ENCODE measurements at places on chromosomes 1 and 21.
A peak's percentile ranks its signal among the peaks of the same experiment; 100 is the strongest.

DNA sequence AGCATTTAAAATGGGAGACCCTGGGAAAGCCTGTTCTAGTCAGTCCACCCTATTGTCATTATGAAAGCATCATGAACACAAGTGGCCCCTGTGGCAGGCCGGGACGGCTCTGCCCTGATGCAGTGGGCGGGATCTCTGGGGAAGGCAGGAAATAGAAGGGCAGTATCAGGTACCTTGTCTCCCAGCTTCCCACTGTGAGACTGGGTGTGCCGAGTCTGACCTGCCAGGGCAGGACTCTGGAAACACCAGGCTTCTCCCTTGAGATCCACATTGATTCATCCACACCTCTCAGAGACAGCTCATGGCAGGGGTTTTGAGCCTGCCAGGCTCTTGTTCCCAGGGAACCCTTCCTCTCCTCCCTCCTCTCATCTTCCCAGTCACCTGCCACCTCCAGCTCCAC is 24.5 kb upstream of the GNPAT start:
- no peak for DNase-seq

GRCh38 chr21:16741141-16741665 is 771.6 kb upstream of the CXADR start:
- DNase-seq = peak; percentile 96

- DNase-seq = no peak
Observed at GRCh38 chr1:54265126-54265525, 65.2 kb downstream of the MRPL37 start.

DNA sequence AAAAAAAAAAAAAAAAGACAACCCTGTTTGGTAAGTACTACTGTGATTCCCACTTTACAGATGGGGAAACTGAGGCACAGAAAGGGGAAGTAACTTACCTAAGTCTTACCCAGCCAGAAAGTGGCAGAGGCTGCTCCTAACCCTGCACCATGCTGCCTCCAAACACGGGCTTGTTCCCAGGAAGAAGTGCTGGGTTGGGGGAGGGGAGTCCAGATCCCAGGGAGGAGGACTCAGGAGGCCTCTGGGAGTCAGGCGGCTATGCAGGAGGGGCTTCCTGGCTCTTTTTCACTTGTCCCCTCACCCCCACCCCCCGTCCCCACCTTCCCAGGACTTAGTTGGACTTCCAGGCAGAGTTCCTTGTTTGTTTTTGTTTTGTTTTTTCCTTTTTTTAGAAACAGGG is 23.9 kb downstream of the PIK3CD start:
- no peak for DNase-seq

- no peak for DNase-seq
Observed at GRCh38 chr1:94612525-94613204, 71.1 kb upstream of the F3 start.

DNA sequence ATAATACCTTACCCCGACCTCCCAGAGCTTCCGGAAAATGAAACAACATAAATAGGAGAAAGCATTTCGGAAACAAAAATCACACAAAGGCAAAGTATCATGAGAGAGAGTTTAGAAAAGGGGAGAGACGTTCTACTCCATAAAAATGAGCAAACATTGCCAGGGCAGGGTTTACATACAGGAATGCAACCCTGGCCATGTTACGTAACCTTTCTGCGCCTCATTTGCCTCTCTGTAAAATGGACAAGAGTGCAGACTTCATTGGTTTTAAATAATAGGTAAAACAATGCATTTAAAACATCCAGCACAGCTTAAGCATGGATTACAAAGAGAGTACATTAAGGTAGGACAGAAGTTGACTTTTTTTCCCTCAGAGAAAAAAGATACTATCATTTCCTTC is 45.6 kb downstream of the PHC2 start:
- DNase-seq = no peak

DNA sequence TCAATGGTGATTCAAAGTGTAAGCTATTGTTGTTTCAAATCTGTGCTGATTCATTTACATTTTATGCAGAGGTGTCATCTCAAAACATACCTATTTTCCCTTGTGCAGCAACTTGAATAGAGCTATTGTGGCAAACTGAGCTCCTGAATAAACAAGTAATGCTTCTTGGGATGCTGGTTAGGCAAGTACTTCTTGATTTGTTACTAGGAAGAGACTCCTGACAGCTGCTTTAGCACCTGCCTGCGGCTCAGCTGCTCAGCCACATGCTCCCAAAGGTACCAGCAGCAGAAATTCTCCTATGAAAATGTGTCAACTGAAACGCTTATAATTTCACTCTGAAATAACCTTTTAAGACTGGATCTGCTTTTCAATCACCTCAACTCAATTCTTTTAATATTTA is 352.3 kb downstream of the RYR2 start:
- no peak for DNase-seq

GRCh38 chr1:235980976-235981375 is 83.9 kb downstream of the NID1 start:
- DNase-seq = no peak

- DNase-seq = no peak
Observed at GRCh38 chr1:47669081-47669585, 231.3 kb downstream of the FOXD2 start.

- no peak for DNase-seq
Observed at GRCh38 chr1:235277709-235278108, 50.3 kb downstream of the ARID4B start.

DNA sequence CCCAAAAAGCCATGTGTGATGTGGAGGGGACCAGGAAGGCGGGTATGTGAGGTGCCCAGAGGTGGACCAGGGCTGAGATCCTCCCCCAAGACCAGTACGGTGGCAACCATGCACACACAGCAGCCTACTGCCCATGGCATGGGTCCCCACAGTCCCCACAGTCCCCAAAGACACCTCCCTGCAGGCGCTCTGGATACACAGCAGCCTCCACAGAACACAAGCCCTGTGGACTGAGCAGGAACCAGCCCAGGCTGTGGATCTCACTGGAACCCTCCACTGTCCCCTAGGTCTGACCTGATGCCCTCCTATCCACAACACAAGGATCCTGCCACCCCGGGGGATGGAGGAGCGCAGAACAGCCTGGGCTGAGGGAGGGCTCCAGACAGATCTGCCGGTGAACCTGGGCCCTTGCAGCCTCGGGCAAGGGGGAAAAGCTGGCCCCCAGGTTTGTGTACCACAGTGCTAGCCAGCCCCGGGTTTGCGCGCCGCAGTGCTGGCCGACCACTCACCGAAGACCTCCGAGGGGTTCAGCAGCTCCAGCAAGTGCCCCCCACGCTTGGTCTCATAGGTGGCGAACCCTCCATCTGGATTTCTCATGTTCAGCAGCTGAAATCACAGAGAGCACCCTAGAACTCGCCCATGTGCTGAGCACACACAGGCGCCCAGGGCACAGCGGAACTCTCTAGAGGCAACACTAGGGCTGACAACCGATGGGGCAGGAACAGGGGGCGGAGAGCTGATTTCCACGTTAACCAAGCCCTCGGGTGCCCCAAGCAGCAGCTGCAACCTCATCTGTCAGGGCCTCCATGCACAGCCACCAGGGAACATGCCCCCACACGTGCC is 22.1 kb upstream of the SPATC1L start:
- no peak for DNase-seq

- no peak for DNase-seq
Observed at GRCh38 chr1:3993619-3994375, 93.7 kb upstream of the C1orf174 start.

- no peak for DNase-seq
Observed at GRCh38 chr1:192066202-192066601, 92.1 kb upstream of the RGS18 start.

- DNase-seq = no peak
Observed at GRCh38 chr1:59453297-59453968, 156.5 kb downstream of the FGGY start.

Data from fibroblast of the aortic adventitia (primary cell).